ENCODE measurements at places on chromosomes 7 and 10.

- DNase-seq, result no peak
These were observed 26.9 kb downstream of the NOD1 start for GRCh38 chr7:30451539-30452279.

DNA sequence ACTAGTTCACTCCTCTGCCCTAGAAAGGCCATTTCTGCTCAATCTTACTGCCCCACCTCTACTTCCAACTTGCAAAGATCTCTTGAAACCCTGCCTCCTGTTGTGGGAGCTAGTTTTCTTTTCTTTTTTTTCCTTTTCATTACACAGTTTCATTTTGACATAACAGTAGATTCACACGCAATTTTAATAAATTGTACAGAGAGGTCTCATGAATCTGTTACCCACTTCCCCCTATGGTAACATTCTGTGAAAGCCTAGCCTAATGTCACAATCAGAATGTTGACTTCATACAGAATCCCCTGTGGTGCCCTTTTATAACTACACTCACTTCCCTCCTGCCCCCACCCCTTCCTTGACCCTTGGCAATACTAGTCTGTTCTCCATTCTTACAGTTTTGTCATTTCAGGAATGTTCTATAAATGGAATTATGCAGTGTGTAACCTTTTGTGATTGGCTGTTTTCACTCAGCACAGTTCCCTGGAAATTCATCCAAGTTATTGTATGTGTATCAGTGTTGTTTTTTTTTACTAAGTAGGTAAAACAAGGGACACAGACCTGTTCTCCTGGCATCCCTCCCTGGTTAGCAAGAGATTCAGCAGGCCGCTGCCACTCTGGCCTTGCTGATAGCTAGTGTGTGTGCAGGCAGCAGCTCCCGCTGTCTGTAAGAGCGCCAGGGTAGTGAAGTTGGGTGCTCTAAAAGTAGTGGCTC is 21.5 kb downstream of the CHST3 start:
- DNase-seq, result no peak

DNA sequence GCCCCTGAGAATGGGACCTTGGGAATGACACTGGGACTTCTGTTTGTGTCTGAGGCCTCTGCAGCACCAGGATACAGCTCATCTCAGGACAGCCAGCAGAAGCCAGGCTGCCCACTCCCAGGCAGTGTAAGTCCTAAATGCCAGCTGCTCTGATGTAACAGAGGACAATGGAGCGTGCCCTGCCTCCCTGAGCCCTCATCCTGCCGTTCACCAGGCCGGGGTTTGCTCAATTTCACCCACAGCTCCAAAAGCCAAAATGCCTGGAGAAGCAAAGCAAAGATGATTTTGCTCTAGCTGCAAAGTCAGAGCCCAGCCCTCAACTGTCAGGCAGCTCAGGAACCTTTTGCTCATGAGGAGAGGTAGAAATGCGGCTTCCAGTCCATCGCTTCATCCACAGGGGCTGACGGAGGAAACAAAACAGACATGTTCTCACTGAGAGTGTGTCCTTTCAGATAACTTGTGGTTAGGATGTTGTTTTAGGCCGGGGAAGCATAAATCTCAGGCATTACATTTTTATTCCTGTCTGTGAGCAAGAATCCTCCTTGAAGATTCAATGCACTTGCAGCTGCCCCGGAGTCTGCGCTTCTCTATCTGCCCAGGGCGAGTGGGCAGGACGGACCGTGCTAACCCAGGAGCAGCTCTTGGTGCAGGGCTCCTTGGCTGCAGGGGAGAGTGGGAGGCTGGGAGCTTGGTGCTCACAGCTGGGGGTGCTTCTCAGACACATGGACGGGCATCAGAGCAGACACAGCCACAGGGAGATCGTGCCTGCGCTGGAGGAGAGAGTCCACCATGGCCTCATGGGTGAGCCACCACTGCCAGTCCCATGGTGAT is 83.2 kb upstream of the CHST15 start:
- no peak for DNase-seq

GRCh38 chr10:15237351-15237750 is 68.9 kb upstream of the NMT2 start:
- no peak for DNase-seq

DNA sequence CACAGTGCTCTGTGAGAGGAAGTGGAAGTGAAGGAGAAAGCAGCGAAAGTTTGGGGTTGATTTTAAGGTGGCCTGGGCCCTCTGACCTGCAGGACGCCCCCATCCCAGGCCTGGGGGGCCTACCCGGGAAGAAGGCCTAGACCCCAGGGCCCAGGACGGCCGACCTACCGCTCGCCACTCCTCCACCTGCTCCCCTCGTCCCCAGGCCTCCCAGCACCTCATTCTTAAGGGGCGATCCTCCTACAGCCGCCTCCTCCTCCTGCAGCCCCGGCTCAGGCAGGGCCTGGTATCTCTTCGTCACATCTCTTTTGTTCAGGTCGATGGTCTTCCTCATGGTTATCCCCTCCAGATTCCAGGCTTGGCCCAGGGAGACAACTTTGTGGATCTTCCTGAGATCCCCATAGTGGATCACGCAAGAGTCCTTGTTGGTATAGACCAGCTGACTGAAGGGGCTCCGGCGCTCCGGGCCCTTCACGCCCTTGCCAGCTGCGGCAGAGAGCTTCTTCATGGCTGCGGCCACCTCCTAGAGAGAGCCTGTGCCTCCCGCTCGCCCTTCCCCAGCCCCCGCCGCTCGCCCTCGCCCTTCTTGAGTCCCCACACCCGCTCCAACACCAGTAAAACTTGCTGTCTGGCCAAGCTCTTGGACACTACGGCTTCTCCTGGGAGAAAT is 117.5 kb downstream of the OR13A1 start:
- no peak for DNase-seq

DNA sequence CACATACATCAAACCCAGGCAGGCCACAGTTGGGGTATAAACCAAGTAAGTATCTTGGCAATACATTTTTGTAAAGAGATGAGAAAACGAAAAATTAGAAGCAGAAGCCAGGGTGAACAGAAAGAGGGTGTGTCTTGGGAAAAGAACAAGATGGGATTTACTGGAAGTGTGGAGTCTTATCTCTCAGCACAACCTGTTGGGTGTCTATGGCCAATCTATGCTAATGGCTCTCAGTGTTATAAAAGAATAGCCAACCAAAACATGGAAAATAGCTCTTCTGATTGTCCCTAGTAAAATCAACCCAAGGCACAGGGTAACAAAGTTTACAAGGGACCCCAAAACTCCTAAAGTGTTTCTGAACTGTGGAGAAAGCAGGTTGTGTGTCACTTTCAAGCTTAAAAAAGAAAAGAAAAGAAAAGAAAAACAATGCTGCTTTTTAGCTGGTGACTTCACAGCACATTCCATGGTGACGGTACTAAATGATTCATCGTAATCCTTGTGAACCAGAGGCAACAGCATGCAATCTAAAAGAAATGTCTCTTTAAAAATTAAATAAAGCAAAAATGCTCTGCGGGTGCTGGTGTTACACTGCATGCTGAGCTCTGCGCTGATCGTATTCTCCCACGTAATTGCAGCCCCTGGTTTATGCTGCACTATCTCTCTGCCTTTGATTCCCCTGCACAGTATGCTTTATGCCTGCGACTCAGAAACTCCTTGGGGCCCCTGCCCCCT is 100.8 kb downstream of the C10orf90 start:
- DNase-seq, result no peak
